ENCODE measurements at places on chromosomes 6 and 20.

DNA sequence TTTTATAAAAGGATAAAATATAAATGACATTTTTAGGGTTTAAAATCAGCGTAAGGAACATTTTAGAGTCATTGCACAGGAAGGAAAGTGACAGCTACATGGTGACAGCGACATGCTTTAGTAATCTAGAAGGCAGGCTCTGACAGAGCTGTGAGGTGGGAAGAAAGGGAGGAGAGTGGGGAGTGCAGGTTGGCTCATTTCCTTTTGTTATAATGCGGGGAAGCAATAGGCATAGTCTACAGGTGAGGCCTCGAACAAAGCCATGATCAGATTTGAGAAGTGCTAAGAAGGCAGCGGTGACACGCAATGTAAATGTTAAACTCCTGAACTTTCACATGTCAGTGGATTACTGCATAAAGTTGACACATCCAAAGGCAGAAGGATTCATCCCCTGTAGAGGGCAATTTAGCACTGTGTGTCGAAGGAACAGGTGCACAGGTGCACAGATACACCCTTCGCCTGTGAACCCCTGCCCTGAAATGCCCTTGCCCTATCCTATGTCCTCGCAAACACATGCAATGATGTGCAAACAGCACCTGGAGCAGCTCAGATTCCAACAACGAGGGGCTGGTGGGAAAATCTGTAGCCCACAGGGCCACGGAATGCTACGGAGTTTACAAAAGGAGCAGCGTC lies 32.4 kb upstream of the SMOC2 start:
- no peak for DNase-seq

- no peak for DNase-seq
Observed at GRCh38 chr6:143198312-143198711, 137.6 kb downstream of the AIG1 start.

DNA sequence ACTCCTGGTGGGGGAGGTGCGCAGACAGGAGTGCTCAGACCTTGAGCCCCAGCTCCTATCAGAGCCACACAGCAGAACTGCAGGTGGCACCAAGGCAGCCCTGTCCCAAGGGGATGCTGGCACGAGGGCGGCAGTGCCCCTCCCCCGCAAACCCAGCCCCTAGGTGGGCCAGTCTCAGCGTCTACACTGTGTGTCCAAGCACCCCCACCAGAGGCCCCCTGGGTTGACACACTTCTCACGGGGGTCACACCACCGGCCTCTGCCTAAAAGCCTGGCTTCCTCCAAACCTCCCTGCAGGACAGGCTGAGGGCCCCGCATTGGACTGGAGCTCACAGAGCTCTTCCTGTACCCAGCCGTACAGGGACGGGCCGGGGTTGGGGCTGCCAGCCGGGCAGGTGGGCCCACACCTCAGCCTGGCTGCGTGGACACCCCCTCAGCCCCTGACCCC lies 8.1 kb downstream of the SLC2A4RG start:
- no peak for DNase-seq

- no peak for DNase-seq
Observed at GRCh38 chr6:124577734-124578281, 384.4 kb upstream of the RNF217 start.

- no peak for DNase-seq
Observed at GRCh38 chr6:118296129-118296901, 251.8 kb upstream of the PLN start.

DNA sequence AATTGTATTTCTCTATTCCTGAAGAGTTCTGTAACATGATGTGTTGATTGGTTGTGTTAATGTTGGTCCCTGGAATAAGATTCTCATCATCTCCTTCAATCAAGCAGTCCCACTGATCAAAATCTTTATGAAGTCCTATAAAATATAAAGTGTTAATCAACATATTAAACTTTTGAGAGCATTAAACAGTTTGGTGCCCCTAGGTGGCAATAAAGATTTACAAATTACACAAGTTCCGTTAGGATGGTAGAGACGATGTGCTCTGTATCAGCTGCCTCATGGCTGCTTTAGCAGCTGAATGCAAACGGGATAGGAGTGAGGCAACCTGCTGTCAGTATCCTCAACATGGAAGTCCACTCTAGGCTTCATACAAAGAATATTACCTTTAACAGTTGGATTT lies 16.9 kb downstream of the TDRD6 start:
- DNase-seq = peak; percentile 43

DNA sequence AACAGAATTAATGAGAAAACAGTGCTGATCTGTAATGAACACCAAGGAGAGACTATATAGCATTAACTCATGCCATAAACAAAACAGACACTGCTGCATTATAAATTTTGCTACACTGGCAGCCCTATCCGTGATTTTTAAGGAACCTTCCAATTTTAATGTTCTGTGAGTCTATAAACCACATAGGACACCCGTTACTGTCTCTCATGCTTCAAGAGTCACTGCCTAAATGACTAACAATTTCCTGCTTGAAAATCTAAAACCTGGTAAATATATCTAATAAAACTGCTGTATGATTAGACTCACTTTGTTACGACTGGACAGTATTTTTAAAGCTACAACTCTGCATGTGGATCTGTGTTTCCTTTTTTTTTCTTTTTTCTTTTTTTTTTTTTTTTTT lies 8.7 kb downstream of the CHD6 start:
- DNase-seq = no peak

GRCh38 chr6:16437984-16438383 lies 199.6 kb downstream of the GMPR start:
- DNase-seq = no peak

DNA sequence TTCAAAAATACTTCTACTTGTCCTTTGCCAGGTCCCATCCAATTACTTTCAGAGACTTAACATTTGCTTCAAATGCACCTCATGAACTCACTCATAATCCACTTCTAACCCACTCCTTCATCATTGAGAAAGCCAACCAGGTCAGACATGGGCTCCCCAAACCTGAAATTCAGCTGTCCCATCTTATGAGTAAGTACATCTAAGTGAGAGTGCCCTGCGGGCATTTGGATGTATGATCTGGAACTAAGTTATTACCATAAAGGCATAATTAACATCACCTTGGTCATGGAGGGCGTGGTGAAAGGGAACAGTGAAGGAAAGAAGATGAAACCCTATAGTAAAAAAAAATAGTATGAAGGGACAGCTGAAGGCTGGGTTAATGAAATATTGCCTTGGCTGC lies 896.8 kb downstream of the C6orf118 start:
- no peak for DNase-seq

DNA sequence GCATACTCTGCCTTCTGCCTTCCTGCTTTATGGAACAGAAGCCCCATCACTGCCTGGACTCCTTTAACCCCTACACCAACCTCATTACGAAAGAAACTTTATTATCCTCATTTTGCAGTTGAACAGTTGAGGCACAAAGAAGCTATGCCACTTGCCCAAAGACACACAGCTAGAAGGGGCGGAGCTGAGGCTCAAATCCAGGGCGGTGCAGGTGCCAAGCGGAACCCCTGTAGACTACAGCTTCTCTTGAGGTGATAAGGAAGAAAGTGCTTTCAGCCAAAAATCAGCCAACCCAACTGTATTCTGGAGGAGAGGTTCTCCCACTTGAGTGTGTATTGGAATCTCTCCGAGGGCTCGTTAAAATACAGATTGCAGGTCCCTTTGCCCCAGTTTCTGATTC lies 90.5 kb downstream of the PRND start:
- no peak for DNase-seq

- DNase-seq = no peak
Observed at GRCh38 chr20:40438161-40438830, 250.7 kb downstream of the MAFB start.

- DNase-seq = no peak
Observed at GRCh38 chr6:163468738-163469137, 54.2 kb downstream of the QKI start.

DNA sequence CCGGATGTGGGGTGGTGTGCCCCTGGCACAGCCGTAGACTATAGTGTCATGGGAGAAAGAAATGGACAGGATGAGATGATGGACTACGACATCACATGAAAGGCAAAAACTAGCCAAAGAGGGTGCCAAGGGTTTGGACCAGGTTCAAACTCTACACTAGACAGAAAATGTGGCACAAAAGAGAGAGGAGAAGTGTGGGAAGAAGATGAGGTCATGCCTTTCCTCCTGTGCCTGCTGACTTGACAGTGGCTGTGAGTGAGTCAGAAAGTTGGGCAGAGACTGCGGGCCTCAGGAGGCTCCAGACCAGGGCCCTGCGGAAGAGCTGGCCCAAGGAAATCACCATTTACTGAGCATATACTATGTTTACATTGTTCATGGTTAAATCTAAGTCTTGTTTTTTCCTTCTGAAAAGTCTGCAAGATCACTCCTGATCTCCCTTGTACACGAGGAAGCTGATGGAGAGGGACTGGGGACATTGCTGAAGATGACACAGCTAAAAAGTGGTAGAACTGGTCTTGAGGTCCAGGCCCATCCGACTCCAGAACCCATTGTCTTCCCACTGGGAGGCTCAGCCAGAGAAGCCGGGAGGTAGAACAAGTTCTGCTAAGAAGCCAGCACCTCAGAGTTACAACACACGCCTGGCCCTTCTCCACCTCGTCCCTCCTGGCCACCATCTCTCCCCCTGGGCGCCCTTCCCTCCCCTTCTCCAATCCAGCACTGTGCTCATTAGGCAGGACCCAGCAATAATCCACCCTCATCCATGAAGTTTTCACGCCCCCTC lies 35.6 kb downstream of the CNKSR3 start:
- DNase-seq = peak; percentile 83

- peak; percentile 38 for DNase-seq
Observed at GRCh38 chr6:137646484-137646883, 152.3 kb upstream of the OLIG3 start.
